ENCODE measurements at places on chromosomes 5 and 9. TPM values are rescaled to one million over a fixed set of nuclear protein-coding genes. Genes with fewer than 3 reads are reported as not detected.

PAPPA gene
- total RNA-seq: 7.0 TPM

ENHO gene
- 1.2 TPM for total RNA-seq

SNCB gene
- not detected for total RNA-seq

FST gene
- total RNA-seq: 7.4 TPM

CATSPER3 gene
- total RNA-seq: not detected

MAMDC2 gene
- 47.8 TPM for total RNA-seq

PCDHGA12 gene
- total RNA-seq: 7.4 TPM

LPAR1 gene
- 16.1 TPM for total RNA-seq

PAX5 gene
- not detected for total RNA-seq

All from stomach (tissue), 19 donors.